ENCODE measurements at places on chromosomes 3 and 15.

- DNase-seq = no peak
These were observed 87.7 kb upstream of the HACD2 start for GRCh38 chr3:123672429-123673146.

DNA sequence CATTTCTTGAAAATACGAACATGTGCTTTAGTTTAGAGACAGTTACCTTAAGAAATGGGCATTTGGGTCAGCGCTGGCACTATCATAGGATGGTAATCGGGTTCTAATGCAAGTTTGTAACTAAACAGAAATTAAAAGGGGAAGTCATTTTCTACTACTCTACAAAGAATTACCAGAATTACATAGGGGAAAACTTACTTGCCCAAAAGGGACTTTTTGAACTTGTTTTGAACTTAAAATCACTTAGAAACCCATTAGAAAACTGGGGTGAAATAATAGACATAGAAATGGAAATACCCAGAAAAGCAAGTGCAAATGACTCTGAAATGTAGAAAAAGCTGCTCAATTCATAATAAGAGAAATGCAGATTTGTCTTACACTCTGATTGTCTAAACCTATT is 44.9 kb downstream of the SPATA16 start:
- DNase-seq = no peak

GRCh38 chr3:34807611-34808010 is 831.7 kb upstream of the ARPP21 start:
- no peak for DNase-seq

- no peak for DNase-seq
These were observed 38.0 kb downstream of the TXNRD3 start for GRCh38 chr3:126616931-126617330.

GRCh38 chr3:149021830-149022229 is 30.5 kb downstream of the GYG1 start:
- DNase-seq = no peak

DNA sequence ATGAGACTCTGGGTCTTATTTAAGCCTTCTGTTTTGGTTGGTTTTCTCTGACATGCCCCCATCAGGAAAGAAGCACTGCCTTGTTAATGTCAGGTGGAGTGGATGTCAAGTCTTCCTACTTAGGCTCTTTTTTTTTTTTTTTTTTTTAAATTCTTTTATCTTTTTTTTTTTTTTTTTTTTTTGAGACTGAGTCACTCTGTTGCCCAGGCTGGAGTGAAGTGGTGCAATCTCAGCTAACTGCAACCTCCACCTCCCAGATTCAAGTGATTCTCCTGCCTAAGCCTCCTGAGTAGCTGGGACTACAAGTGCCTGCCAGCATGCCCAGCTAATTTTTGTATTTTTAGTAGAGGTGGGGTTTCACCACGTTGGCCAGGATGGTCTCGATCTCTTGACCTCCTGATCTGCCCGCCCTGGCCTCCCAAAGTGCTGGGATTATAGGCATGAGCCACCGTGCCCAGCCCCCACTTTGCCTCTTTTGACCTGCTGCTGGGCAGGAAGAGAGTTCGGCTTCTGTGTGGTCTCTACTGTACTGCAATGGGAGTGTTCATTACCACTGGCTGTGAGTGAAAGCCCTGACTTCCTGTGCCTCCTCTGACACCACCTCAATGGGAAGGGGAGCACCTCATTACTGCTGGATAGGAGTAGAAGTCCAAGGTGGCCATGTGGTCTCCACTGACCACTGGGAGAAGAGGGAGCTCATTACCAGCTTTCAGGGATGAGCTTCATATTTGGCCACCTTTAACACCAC is 10.9 kb downstream of the CTDSPL start:
- DNase-seq = no peak

GRCh38 chr3:155981669-155982068 is 111.2 kb downstream of the GMPS start:
- no peak for DNase-seq

DNA sequence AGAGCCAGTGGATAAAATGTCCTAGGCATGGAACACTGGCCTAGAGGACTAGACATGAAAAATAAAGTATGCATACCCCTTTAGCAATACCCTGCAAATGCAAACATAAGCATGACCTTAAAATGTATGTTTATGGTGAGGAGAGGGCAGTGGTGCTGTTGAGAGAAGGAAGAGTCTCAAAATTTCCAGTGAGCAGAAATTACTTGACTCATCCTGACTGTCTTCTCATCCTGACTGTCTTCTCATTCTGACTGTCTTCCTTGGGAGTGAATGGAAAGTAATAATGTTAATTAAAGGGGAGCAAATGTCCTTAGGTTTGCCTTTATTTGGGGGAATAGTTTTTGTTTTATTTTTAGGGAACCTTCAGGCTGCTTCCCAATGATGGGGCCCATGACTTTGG is 121.5 kb upstream of the GALNT15 start:
- DNase-seq = no peak

DNA sequence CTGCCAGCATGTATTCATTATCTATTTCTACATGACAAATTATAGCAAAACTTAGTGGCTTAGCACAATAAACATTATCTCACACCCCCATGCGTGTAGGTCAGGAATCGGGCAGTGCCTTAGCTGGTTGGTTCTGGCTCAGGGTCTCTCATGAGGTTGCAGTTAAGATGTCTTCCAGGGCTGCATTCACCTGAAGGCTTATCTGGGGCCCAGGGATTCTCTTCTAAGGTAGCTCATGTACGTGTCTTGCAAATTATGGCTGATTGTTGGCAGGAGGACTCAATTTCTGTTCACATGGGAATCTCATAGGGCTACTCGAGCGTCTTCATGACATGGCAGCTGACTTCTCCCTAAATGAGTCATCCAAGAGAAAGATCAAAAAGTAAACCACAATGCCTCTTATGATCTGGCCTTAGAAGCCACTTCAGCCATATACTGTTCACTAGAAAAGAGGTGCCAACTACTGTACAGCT is 42.9 kb upstream of the TSC22D2 start:
- DNase-seq = no peak

GRCh38 chr15:41778521-41778920 is 4.2 kb downstream of the MAPKBP1 start:
- DNase-seq = no peak

DNA sequence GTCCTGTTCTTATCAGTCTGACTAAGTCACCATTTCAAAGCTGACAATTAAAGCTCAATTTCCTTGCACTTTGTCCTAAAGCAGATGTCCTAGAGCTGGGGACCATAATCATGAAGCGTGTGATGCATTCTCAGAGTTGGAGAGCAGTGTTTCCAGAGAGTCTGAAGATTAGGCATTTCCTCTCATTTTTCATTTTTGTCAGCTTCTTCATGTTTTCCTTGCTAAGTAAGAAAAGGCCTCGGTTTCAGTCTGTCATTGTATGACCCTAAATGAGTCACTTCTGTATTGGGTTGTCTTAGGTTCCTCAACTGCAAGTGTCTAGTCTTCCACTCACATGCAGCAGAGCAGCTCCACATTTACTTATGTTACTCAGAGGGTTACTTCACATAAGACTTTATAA is 257.2 kb upstream of the TPRG1 start:
- DNase-seq = no peak

DNA sequence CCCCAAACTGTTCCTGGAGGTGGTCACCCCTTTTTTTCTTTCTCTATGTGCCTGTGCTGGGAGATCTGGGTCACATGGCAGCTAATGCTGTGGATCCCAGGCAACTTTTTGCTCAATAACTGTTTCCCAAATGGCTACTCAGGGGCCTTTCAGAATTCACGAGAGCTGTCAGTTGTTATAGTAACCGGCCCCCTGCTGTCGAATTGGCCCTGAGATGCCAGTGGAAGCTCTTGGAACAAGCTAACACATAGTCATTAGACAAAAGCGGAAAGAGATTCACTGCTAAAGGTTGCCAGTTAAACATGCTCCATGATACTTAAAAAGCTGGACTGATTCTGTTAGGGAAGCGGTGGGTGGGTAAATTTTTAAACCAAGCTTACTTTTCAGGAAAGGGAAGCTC is 144.1 kb downstream of the FEZF2 start:
- no peak for DNase-seq

DNA sequence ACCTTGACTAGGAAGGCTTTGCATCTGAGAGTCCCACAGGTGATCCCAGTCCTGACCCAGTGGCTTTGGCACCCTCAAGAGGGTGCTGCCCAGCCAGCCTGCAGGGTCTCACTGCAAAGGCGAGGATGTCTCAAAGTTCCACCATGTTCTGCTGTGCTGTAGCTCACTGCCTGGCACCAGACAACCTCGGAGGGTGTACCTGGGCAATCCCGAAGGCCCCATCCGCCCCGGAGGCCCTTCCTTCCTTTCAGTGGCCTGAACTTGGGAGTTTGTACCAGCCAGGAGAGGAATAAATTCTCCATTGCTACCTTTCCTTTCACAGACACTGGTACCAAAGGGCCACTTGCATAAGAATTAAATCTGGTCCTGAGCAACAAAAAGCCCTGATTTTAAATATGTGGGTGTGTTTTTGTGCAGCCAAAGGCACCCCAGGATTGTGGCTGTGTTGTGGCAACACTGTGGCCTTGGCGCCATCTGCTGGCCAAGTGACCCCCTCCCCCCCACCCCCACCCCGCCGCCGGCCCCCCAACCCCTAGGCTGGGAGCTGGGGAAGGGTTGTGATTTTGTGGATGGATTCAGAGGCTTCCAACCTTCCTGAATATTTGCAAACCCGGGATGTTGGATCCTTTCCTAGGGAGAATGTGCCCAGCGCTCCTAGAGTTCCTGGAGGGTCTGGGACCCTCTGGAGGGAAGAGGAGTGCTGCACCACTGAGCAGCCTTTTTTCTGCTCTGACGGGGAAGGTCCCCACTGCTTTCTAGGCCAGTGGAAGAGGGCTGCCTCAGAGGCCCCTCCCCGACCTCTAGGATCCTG is 9.7 kb upstream of the PTPN23 start:
- peak; percentile 28 for DNase-seq

GRCh38 chr3:41579861-41580260 is 380.6 kb downstream of the CTNNB1 start:
- no peak for DNase-seq

GRCh38 chr15:94125698-94126097 is 105.7 kb upstream of the MCTP2 start:
- DNase-seq = no peak

- DNase-seq = no peak
These were observed 63.3 kb upstream of the ARHGEF3 start for GRCh38 chr3:56864918-56865524.

GRCh38 chr3:74273091-74273490 is 341.4 kb downstream of the CNTN3 start:
- no peak for DNase-seq
